ENCODE measurements at places on chromosomes 3 and 15.

DNA sequence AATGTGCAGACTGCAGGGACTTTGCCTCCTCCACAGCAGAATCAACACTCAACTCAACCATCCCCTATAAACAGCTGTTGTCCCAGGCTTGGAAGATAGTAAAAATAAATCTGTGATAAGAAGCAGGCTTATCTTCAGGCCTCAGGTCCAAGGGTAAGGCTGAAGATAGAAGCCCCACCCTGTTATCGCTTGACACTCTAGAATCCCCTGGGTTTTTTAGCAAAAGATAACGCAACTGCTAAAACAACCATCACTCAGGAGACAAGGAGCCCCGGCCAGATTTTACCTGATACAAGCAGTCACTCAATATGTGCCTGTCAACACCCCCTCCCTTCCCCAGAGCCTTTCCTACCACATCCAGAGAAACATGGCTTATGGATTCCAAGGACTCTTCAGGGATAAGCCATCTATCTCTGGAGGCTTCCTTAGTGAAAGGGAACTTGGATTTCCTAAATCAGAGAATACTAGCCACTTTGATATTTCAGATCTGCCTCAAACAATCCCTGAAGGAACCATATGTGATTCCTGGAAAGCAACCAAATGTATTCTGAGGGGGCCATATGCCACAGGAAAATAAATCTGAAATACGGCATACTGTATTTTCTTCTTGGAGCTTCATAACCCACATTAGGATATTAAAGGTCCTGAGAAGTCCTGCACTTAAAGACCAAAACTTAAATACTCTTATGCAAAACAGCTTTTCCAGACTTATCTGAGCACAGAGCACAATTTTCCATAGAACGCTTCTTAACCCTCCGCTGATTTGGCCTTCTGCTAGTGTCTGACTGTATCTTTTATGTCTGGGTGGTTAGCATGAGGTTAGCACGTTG is 60.4 kb downstream of the LYZL4 start:
- no peak for DNase-seq

- peak; percentile 8 for DNase-seq
Measured at GRCh38 chr15:57591237-57591821, 375 bp upstream of the MYZAP start.

DNA sequence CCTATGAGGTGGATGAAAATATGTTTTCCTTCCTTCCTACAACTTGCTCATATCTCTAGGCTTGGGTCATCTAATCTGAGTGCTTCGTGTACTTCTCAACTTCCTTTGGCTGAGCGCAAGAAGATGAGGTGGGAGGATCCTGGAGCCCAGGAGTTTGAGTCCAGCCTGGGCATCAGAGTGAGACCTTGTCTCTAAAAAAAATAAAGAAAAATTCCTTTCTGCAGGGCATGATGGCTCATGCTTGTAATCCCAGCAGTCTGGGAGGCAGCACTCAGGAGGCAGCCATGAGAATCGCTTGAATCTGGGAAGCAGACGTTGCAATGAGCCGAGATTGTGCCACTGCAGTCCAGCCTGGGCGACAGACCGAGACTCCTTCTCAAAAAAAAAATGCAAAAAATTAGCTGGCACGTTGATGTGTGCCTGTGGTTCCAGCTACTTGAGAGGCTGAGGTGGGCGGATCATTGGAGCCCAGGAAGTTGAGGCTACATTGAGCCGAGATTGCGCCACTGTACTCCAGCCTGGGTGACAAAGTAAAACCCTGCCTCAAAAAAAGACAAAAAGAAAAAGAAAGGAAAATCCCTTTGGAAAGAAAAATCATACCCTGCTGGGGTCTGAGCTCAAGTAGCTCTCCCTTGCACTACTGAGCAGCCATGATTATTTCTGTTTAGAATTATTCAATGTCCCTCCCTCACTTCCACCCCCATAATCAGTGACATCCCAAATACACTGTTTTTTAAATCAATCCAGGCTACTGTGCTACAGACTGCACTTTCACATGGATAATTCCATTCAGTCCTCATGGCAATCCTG is 28.0 kb upstream of the RAB11A start:
- no peak for DNase-seq

DNA sequence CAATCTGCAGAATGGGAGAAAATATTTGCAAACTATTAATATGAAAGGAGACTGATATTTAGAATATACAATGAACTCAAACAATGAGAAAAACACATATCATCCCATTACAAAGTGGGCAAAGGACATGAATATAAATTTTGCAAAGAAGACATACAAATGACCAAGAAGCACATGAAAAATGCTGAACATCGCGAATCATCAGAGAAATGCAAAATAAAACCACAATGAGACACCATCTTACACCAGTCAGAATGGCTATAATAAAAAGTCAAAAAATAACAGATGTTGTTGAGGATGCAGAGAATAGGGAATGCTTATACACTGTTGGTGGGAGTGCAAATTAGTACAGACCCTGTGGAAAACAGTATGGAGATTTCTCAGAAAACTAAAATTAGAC is 83.6 kb downstream of the RAP2B start:
- DNase-seq, result no peak

DNA sequence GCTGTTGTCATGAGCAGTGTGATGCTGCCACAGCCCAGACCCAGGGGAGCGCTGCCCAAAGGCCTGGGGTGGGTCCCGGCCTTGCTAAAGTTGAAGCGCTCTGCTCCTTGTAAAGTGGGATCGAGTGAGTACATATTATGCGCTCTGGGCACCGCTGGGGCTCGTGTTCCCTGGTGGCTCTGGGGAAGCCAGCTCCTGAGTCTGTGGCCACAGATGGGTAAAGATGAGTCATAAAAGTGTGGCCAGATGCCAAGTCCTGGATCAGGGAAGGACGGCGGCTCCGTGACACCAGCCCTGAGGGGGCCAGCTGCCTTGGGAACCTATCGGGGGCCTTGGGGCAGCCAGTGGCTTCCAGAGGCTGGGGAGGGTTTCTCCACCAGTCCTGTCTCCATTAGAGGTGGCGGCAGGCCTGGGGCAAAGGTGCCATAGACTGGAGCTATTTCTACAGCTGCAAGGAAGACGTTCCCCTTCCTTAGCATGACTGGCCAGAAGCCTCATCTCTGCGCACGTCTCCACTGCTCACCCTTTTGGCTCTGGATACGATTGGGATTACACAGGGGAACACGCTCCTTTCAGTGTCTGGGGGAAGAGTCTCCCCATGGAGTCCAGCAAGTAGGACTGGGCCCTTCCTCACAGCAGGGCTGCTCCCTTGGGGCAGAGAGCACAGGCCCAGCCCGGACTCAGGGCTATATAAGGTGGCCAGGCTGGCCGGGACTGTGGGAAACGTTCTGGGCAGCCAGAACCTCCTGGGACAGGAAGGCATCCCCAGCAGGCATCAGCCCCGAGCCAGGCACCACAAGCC is 1.2 kb upstream of the ITIH4 start:
- peak; percentile 26 for DNase-seq

DNA sequence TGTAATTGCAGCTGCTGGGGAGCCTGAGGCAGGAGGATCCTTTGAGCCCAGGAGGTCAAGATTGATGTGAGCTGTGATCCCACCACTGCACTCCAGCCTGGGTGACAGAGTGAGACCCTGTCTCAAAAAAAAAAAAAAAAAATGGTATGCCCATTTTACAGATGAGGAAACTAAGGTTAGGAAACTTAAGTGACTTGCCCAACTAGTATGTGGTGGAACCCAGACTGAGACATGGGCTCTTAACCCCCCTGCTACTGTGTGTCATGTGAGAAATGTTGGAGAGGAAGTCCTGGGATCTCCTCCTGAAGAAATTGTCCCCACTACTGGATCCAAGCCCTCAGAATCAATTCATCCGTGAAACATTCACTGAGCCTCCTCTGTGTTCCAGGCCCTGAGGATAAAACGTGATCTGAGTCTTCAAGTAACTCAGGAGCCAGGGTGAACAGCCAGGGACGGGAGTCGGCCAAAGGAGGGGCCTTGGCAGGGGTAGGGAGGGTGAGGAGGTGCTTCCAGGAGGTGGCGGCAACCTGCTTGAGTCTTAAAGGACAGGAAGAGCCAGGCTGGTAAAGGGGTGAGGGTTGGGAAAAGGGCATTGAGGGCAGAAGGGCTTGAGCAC is 19.6 kb upstream of the RNU6-1 start:
- no peak for DNase-seq

- no peak for DNase-seq
Measured at GRCh38 chr3:141083226-141083625, 32.1 kb downstream of the SPSB4 start.

DNA sequence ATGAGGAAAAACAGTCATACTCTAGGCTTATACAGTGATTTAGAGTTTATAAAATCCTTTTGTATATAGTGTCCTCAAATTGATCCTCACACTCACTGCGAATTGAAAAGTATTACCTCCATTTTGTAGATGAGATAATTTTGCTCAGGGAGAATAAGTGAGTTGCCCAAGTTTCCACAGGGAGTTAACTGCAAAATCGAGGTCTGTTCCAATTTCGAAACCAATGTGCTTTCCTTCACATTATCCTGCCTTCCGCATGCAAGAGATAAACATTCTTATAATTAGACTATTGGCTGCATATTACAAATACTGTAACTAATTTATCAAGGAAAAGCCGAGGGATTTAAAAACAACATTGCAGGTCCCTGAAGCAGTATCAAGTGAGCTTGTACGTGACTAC is 667.0 kb downstream of the SQOR start:
- DNase-seq, result no peak

GRCh38 chr3:29346828-29347227 is 66.0 kb downstream of the RBMS3 start:
- no peak for DNase-seq

DNA sequence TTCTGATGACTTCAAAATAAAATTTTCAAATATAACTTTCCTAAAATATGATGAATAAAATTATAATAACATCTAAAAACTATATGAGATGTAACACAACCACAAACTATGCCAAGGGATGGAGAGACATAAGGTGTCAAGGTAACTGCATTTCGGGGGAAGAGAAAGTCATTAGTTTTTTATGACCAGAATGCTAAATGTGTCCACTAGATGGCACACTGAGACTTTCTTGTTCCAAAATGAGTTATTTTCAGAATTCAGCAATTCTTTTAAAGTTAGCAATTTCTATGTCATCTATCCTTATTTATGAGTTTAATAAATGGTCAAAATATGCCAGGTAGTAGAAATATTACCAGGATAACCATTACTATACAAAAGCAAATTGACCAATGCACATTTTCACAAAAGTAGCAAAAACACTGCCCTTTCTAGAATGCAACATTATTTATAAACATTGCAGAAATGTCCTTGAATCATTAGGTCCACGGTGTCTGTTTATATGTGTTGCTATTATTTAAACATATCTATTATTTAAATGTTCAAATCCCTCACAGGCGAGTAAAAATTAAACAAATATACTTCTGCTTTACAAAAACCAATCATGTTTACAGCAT is 374.2 kb downstream of the PLCL2 start:
- peak; percentile 34 for DNase-seq

DNA sequence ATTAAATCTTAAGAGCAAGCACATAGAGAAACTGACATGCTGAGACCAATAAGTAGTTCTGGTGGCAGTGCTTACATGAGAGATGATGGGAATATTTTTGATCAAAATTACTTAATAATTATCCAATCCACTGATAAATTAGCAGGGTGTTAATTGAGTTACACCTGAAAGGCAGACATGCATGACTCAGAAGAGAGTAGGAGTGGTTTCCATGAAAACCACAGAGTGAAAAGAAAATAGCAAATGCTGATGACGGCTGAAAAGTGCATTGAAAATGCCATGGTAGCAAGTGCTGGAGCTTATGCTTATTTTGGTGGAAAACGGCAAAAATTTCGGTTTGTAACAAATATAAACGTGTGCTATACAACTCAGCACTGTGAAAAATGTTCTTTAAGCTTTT is 267.8 kb upstream of the LRRN1 start:
- no peak for DNase-seq

- no peak for DNase-seq
Measured at GRCh38 chr3:52299879-52300611, 12.4 kb downstream of the GLYCTK start.

DNA sequence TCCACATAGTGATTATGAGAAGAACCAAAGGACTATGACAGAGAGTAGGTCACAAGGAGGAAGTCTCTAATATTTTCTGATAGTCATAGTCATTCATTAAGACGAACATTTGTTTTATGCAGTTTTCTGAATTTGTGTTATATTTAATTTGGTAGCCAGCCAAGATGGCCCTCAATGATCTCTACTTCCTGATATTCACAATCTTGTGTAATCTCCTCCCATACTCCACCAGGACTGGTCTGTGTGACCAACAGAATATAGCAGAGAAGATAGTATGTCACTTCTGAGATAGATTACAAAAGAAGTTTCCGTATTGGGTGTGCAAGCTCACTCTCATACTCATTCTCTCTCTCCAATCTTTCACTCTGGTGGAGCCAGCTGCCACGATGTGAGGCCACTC is 30.8 kb downstream of the HLTF start:
- DNase-seq, result no peak

DNA sequence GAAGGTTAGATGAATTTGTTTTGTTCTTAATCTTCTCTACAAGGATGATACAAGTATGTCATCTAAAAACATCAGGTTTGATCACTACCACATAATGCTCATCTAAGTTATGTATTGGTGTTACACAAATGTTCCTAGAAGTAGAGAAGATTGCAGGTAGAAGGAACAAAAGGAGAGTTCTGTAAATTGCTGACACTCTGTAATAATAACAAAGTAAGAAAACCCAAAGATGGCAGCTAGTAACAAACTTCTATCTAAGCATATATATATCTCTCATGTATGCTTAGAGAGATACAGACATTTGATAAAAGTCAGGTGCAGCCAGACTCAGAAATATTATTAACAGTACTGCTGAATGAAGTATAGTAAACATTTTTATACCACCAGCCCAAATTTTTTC is 20.2 kb upstream of the CFAP44 start:
- no peak for DNase-seq

- DNase-seq, result no peak
Measured at GRCh38 chr3:13414040-13414729, 5.9 kb downstream of the NUP210 start.

- no peak for DNase-seq
Measured at GRCh38 chr3:20798666-20799065, 612.7 kb upstream of the SGO1 start.

DNA sequence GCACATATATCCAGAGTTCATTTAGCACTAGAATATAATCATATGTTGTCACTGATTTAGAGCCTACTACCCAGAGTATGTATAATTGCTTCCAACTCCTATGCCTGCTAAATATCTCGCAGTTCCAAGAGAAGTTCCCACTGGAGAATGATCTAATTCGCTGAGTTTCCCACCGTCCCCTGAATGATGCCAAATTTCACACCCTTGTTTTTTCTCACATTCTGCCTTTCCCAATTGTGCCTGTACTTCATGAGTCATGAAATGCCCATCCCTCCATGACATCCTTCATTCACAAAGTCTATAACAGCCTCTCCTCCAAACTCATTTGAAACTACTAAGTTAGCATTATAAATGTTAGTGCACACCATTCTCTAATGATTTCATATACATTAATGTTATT is 177.2 kb downstream of the CBLB start:
- no peak for DNase-seq

- no peak for DNase-seq
Measured at GRCh38 chr15:100803171-100803440, 76.5 kb upstream of the ALDH1A3 start.

GRCh38 chr15:40366457-40367370 is 8.7 kb downstream of the DISP2 start:
- DNase-seq, result no peak

Data from NCI-H1105 treated with DMSO at 0.1 percent for 48 hours (cell line).